ENCODE measurements at places on chromosomes 2 and 18.

- no peak for DNase-seq
Observed at GRCh38 chr18:58275176-58275575, 231.2 kb downstream of the NEDD4L start.

GRCh38 chr18:69789794-69790193 lies 157.9 kb downstream of the CD226 start:
- no peak for DNase-seq

DNA sequence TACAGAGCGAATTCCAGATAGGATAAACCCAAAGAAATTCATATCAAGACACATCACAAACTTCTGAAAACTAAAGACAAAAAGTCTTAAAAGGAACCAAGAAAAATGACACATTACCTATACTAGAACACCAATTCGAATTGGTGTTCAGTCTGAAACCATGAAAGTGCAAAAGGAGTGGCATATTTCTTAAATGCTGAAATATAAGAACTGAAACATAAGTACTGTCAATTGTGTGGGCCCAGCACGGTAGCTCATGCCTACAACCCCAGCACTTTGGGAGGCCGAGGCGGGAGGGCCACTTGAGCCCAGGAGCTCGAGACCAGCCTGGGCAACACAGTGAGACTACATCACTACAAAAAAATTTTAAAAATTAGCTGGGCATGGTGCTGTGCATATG lies 43.4 kb downstream of the TMEM131 start:
- DNase-seq, result no peak

GRCh38 chr2:167843217-167843616 lies 404.2 kb downstream of the STK39 start:
- no peak for DNase-seq

GRCh38 chr18:31774477-31774785 lies 13.8 kb upstream of the SLC25A52 start:
- no peak for DNase-seq
